Hematopoietic multipotent progenitor cell treated with erythropoietin and hydrocortisone succinate and interleukin-3 and kit ligand, for 4 days (in vitro differentiated cells): ENCODE measurements at places on chromosomes 4 and X.

- no peak for DNase-seq
Measured at GRCh38 chr4:145183023-145183422, 2.6 kb upstream of the OTUD4 start.

DNA sequence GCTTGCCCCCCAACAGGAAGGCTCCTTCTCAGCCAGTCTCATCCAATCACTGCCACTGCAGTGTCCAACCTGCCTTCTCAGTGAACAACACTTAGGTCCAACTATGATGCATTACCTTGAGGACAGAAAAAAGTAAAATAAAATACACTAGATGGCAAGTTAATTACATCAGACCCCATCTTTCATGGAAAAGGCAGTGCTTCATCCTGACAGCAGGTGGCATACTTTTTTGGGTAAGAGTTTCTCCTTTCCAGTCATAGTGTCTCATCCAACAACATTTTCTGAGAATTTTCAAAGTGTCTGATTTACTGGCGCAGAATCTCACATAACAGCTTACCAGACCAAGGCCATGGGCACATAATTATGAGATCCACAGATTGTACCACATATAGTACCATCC lies 1742.8 kb downstream of the PCDH7 start:
- peak; percentile 46 for DNase-seq

- no peak for DNase-seq
Measured at GRCh38 chrX:42195506-42195905, 272.2 kb upstream of the CASK start.

DNA sequence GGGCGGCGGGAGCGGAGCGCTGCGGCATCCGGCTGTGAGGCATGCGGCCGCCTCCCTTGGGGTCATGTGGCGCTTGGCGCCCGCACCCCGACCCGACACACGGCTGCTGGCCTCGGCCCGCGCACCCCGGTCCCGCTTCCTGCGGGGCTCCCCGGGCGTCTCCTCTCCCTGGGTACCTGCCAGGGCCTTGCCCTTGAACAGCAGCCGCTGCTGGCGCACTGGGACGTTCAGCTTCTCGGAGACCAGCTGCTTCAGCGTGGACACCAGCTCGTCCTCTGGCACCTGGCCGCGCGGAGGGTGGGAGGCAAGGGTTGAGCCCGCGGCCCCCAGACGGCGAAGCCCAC lies 391 bp downstream of the UBL4A start:
- peak; percentile 37 for DNase-seq

DNA sequence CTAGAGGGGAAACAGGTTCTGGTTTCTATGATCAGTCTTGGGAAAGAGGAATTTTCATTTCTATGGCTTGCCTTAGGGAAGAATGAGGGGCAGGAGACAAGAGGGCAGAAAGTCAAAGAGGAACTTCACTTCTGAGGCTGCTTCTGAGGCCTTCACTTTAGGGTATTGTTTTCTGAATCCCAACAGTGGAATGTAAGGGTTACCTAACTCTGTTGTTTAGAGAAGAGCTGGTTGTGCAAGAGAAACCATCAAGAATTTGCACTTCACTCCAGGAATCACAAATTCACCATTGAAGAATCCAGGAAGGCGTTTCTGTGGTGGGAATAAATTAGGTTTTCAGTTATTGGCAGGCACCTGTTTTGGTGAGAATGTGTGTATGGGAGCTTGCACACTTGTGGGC lies 126.7 kb upstream of the AMOT start:
- DNase-seq = no peak

- no peak for DNase-seq
Measured at GRCh38 chrX:17787557-17787956, 50.3 kb downstream of the SCML1 start.

GRCh38 chrX:6959006-6959405 lies 188.5 kb upstream of the STS start:
- DNase-seq = no peak

GRCh38 chrX:153693216-153694086 lies 5.7 kb downstream of the SLC6A8 start:
- no peak for DNase-seq

DNA sequence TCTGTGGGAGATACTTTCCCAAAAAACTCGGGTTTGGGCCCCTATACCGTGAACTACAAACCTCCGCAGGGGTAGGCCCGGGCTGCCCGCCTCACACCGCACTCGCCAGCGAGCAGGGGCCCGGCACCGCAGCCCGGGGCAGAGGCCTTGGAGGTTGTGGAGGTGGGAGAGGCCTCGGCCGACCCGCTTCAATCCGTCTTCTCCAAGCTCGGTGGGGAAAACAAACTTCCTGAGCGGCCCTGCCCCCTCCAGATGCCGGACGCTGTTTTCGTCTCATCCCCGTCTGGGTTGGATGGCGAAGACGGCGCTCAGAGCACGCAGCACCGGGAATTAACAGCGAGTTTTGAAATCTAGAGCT lies 442 bp upstream of the MCUB start:
- no peak for DNase-seq

GRCh38 chr4:105207386-105207785 lies 60.7 kb downstream of the TET2 start:
- DNase-seq = no peak

DNA sequence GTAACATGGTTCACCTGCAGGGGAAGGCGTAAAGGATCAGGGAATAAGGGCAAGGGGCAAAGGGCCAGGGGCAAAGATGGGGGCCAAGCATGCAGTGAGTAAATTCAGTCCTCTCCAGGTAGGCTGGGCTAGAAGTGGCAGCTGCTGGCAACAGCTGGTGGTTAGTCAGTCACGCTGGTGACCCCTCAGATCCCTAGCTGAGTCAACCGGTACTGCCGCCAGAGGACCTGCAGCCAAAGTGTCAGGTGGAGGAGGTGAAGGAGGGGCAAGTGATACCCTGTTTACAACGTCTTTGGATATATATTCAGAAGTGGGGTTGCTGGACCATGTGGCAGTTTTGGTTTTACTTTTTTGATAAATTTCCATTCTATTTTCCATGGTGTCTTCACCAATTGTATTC lies 24.6 kb upstream of the NAP1L2 start:
- DNase-seq = no peak

DNA sequence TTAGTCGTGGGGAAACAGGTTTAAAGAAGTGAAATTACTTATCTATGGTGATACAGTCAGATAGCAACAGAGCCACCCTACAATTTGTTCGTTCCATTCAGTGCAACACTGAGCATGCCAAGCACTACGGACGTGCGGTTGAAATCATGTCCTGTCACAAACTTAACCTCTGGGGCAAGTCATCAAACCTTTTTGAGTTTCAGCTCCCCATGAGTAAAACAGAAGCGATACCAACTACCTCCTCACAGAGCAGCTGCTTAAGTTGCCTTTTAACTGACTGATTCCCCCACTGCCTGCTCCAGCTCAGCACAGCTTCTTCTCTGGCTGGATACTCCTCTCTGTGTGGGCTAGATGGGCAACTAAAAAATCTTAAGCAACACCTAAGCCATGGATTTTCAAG lies 36.0 kb downstream of the LHFPL1 start:
- DNase-seq = no peak

DNA sequence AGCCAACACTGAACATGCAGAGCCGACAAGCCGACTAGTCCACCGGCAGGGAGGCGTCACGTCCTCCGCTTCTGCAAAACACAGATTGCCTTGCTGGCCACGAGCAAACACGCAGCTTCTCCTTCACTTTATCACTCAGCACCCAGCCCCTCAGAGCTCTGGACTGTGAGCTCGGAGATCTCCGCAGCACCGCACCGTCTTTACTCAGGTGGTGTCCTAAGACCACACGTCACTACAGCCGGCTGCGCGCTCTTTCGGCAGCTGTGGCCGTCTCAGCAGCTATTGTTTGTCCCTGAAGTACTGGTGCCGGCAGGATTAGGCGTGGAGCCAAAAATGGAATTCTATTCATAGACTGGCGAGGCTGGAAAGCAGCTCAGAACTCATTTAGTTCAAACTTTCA lies 72.0 kb downstream of the FAT1 start:
- no peak for DNase-seq

- no peak for DNase-seq
Measured at GRCh38 chrX:13652287-13652793, 601 bp upstream of the TCEANC start.

DNA sequence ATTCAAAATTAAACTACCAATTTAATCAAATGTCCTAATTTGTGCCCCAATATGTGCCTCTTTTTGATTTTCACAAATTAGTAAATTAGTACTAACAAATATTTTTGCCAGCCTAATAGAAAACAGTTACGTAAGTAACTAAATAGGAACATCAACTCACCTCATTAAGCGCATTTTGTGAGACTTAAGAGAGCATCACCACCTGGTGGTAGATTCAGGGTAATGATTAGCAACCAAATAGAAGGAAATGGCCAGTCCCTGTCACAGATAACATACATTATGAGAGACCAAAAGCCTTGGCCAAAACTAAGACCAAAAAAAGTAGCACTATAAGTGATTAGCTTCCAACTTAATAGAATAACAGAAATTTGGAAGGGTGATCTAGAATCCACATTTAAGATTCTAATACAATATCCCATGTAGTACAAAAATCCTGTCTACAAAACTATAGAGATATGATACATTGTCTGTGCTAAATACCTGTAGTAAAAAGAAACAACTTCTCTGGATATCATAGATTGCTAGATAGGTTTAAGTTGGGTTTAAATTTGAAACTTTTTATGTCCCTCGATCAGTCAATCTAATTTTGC lies 46.7 kb downstream of the C4orf46 start:
- peak; percentile 86 for DNase-seq

- no peak for DNase-seq
Measured at GRCh38 chrX:82081027-82081426, 879.1 kb downstream of the SH3BGRL start.

GRCh38 chr4:17064959-17065358 lies 166.5 kb upstream of the LDB2 start:
- DNase-seq = no peak

DNA sequence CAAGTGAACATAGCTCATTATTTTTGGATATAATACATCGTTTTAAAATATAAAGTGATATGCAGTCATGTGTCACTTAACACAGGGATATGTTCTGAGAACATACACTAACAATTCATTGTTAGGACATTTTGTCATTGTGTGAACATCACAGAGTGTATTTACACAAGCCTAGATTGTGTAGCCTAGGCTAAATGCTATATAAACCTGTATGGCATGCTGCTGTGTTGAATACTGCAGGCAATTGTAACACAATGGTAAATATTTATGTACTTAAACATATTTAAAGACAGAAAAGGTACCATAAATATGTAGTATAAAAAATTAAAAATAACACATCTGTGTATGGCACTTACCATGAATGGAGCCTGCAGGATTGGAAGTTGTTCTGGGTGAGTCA lies 44.9 kb upstream of the GPRIN3 start:
- no peak for DNase-seq

- no peak for DNase-seq
Measured at GRCh38 chr4:4402966-4403365, 16.1 kb downstream of the NSG1 start.

GRCh38 chr4:24112466-24112865 lies 222.6 kb upstream of the PPARGC1A start:
- DNase-seq = no peak

DNA sequence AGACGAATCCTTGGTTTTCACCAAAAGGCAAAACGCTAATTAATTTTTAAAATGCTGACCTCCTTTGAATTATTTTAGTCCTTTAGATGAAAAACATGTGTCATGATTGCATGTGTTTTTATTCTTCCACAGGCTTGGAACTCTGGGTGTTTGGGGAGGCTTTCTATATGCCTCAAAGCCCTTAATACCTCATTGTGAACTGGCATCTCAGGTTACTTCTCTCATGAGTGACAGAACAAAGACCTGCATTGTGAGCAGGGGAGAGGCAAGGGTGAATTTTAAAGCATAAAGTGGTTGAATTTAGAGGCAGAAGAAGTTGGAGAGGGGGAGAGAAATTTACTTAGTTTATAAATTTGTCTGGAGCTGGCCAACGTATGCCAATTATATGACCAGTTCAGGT lies 119.5 kb downstream of the ARSF start:
- no peak for DNase-seq

DNA sequence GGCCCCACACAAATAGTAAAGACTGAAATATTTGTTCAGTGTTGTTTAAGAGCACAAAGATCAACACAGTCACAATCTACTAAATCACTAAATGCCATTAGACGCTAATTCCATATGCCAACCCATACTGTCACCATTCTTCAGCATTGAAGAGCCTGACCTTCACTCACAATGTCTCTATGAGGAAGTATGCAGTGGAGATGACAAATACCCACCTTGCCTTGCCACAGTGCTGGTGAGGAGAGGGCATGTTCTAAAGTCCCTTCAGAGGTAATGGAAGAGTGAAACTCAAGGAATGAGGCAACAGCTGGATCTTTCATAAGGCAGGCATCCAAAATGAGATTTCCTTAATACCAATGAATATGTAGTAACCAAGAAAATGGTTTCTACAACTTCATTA lies 50.4 kb downstream of the FRMD7 start:
- DNase-seq = no peak

DNA sequence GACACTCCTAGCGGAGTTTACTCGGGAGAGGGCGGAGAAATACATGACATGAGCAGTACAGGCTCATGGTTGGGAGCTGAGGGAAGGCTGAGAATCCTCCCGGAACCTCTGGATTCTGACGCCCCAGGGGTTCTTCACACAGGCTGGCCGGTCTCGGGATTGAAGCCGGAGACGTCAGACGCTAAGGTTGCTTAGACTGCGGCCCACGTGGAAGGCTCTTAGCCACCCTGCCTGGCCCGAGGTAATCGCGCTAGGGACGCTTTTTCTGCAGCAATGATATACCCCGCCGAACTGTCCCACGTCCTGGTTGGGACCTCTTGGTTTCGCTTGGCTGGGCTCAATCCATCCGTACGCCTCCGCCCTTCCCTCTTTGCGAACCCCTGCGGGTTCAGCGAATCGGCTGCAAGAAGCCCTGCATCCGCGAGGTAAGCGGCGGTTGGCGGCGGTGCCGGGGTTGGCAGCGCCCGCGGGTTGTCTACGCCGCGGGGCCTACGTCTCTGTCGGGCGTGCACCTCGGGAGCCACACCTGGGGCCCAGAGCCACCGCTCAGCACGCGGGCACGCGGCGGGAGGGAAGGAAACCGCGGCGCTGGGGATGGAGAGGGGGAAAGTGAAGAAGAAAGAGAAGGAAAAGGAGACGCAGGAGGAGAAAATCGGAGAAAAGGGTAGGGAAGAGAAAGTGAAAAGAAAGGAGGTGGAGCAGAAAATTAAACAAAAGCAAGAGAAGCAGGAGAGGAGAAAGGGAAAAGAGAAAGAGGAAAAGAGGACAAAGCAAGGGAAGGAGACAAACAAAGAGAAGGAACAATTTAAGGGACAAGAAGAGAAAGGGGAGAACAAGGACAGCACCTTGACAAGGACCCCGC lies at the start of gene ARL9:
Gene ARL9 (plus strand): TSS at position 523 of the 862 bp plus-strand sequence. CDS start 72 bp downstream, at position 595.
- peak; percentile 71 for DNase-seq

DNA sequence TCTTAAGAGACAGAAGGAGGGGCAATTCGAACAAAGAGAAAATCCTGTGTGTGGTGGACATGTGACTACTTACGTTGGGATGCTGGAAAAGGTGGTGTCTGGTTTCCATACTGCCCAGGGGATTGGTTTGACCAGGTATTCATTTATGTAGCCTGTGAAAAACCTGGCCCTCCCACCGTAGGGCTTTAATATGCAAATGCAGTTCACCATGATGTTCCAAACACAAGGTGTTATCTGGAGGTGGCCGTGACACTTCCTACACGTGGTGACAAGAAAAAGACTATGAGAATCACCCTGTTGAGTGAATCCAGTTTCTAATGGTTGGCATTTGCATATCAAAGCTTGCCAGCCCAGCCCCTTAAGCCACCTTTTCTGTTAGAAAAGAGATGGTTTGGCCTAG lies 27.9 kb downstream of the UGT2B4 start:
- DNase-seq = no peak
